ENCODE measurements at places on chromosomes 6 and 20. TPM values are rescaled to one million over a fixed set of nuclear protein-coding genes. Genes with fewer than 3 reads are reported as not detected.

The DEFB115 gene
- total RNA-seq = not detected

- H3K27me3 ChIP-seq = no peaks in the 10 kb centered on the region
- DNase-seq = no peak
- H3K4me3 ChIP-seq = no peak overlapping the region
- no peaks in the 10 kb centered on the region for H3K4me1 ChIP-seq
- no peaks in the 10 kb centered on the region for H3K36me3 ChIP-seq
- no peak overlapping the region for H3K27ac ChIP-seq
These were observed 149.3 kb downstream of the SLC24A3 start for GRCh38 chr20:19361790-19362189.

- no peaks in the 10 kb centered on the region for H3K36me3 ChIP-seq
- no peak for DNase-seq
- no peak overlapping the region for H3K4me3 ChIP-seq
- H3K27me3 ChIP-seq = no peaks in the 10 kb centered on the region
- H3K27ac ChIP-seq = no peak overlapping the region
- no peaks in the 10 kb centered on the region for H3K4me1 ChIP-seq
These were observed 125.1 kb upstream of the HS3ST5 start for GRCh38 chr6:114467931-114468330.

- no peaks in the 10 kb centered on the region for H3K27me3 ChIP-seq
- peaks cover 48% of the 10 kb centered on the region for H3K4me1 ChIP-seq
- no peak overlapping the region for H3K27ac ChIP-seq
- no peak overlapping the region for H3K4me3 ChIP-seq
These were observed 211.3 kb downstream of the ARID1B start for GRCh38 chr6:156988276-156989158.

DNA sequence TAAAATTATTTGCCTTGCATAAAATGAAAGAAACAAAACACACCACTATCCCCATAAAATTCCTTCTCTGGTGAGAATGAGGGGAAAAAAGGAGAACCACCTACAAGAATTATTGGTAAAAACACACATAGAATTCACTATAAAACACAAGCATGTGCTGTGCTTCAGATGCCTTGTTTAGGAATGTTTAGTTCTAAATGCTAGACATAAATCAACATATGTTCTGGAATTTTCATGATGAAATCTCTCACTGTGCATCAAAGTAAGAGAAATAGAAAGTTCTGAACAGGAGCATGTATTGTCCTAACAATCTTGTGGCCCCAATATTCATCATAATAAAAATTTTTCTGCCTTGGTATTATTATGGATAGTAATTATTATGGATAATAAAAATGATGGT, 111.0 kb downstream of the PLCB4 start:
- H3K4me1 ChIP-seq = no peaks in the 10 kb centered on the region
- no peak for DNase-seq
- no peak overlapping the region for H3K27ac ChIP-seq
- no peak overlapping the region for H3K4me3 ChIP-seq

- H3K36me3 ChIP-seq = no peaks in the 10 kb centered on the region
- peaks cover 28% of the 10 kb centered on the region for H3K27me3 ChIP-seq
These were observed 72.9 kb downstream of the PSMB1 start for GRCh38 chr6:170480050-170480692.

- peak overlapping the region; percentile 43 for H3K27ac ChIP-seq
- H3K27me3 ChIP-seq = no peaks in the 10 kb centered on the region
- peaks cover 54% of the 10 kb centered on the region for H3K4me1 ChIP-seq
- peaks cover 46% of the 10 kb centered on the region for H3K36me3 ChIP-seq
- no peak overlapping the region for H3K4me3 ChIP-seq
These were observed 73.9 kb downstream of the BACH2 start for GRCh38 chr6:90222724-90223198.

Data from activated CD4-positive, alpha-beta memory T cell treated with anti-CD3 and anti-CD28 coated beads for 36 hours (primary cell).